GM12878 (cell line): ENCODE measurements at places on chromosomes 1 and 21.

DNA sequence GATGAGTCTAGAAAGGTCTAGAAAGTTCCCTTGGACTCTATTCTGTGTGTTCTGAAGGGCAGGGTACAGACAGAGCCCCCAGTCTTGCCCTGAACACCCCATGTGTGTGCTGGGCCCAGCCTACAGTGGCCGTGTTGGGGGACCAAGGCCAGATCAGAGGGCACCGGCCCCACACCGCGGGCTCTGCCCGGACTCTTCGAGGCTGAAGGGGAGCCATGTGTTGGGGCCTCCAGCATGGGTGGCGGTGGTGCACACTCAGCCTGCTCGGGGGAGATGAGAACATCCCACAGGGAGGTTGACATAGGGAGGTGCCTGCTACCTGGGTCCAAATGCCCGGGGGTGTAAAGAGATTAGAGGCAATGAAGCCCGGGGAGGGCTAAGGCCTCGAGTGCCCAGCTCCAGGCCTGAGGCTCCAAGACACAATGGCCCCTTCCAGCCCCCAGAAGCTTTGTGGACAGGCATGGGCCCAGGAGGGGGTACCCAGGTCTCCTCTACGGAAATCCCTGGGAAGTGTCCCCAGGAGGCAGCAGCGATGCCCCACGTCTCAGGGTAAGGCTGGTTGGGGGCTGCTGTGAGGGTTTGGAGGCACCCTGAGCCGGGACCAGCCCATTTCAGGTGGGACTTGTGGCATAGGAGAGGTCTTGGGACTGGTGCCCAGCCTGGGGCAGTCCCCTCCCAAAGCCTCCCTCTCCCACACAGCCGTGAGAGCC lies 12.1 kb downstream of the ARHGEF16 start:
- no peak for DNase-seq

DNA sequence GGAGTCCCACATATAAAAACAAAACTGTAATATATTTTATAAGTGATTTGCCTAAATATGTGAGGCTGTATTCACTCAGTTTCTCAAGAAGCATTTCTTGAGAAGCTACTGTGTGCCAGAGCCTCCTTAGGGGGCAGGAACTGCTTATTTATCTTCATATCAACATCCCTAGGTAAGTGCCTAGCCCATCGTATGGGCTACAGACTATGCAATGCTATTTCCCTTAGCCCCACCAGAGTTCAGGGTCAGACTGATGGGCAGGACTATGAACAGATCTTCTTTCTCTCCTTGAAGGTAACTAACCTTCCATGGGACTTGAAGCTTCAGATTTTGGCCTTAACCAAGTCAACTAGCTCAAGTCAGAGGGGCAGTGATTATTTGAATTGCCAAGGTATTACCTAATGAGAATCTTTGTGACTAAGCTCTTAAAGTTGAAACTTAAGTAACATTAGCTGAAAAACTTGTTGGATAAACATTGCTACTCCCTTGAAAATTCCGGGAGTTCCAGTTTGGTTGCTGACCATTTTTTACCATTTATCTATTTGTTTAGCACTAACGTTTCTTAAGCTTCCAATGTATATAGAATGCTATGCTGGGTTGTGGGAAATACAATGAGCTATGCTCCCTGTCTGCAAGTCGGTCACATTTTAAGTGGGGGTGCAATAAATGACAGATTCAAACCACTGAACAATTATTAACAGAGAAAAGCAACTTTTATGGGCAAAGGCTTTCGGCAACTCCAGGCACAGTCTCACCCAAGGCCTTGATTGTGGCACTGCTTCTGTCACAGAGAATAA lies 85.2 kb downstream of the GPR88 start:
- no peak for DNase-seq

- DNase-seq: no peak
Observed at GRCh38 chr1:24599265-24599664, 43.4 kb downstream of the NCMAP start.

GRCh38 chr1:110339407-110340206 lies 430 bp downstream of the RBM15 start:
- DNase-seq: no peak

DNA sequence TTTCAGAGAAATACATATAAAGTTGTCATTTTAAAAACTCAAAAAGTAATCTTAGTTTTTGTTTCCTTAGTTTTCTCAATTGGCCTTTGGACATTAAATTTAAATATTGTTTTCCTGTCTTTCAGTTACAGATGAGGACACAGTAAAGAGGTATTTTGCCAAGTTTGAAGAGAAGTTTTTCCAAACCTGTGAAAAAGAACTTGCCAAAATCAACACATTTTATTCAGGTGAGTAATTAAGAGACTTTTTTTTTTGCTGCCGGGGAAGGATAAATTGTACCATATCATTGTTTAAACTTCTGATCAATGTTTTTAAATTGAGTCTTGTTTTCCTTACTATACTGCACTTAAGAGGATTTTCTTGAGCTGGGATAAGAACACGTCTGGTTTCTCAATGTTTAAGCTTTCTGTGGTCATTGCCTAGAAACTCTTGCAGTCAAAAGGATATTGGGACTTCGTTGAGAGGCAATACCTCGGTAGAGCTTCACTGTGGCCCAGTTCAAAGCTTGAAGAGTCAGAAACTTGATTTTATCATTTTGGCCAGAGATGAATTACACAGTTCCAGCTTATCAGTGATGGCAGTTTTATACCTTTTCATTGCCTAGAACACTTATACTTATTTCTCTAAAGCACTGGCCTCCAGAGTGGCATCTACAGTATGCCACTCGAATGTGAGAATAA lies 124.9 kb upstream of the KIAA1614 start:
- no peak for DNase-seq

GRCh38 chr1:167728818-167729410 lies 7.1 kb downstream of the MPZL1 start:
- no peak for DNase-seq

DNA sequence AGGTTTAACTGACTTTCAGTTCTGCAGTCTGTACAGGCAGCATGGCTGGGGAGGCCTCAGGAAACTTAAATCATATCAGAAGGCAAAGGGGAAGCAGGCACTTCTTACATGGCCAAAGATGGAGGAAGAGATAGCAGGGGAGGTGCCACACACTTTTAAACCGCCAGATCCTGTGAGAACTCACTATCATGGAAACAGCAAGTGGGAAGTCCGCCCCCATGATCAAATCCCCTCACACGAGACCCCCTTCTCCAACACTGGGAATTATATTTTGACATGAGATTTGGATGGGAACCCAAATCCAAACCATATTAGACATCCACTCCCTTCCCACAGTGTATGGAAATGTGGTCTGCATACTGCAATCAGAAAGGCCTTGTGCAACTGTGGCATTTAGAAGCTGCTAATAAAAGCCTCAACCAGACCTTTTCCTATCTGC lies 148.2 kb downstream of the FCRL5 start:
- no peak for DNase-seq

DNA sequence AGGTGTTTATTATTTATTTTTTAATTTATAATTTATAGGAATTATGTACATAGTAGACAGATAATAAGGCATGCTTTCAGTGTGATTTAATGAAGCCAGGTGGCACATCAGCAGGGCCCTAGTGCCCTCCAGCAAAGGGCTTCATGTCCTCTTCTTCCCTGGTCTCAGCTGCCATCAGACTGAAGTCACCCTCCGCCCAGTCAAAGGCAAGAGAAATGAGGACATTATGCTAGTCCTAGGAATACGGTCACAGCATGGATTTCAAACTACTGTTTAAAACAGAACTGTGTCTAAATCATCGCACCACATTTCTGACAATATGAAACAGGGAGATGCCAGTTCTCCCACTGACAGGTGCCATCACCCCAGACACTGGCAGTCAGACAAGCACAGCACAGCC lies 168.1 kb downstream of the SEC16B start:
- DNase-seq: no peak

DNA sequence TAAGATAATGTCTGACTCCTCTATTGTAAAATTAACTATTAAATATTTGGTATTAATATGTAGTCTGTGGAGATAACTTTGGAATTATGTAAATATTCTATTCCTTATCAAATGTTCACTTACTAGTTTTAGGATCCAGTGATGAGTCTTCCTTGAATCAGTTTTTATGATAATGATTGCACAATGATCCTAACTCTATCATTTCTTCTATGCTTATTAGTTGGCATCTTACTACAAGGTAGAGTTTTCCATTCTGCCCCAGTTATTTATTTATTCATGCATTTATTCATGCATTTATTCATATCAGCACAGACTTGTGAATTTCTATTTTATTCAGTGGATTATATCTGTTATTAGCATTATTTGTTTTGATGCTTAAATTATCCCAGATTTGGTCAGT lies 7.4 kb upstream of the MGST3 start:
- no peak for DNase-seq

- no peak for DNase-seq
Observed at GRCh38 chr1:5067246-5067645, 412.8 kb downstream of the AJAP1 start.

- DNase-seq: no peak
Observed at GRCh38 chr1:156401681-156402081, 32.7 kb downstream of the RHBG start.

GRCh38 chr21:37058261-37058660 lies 14.6 kb downstream of the PIGP start:
- DNase-seq: no peak

DNA sequence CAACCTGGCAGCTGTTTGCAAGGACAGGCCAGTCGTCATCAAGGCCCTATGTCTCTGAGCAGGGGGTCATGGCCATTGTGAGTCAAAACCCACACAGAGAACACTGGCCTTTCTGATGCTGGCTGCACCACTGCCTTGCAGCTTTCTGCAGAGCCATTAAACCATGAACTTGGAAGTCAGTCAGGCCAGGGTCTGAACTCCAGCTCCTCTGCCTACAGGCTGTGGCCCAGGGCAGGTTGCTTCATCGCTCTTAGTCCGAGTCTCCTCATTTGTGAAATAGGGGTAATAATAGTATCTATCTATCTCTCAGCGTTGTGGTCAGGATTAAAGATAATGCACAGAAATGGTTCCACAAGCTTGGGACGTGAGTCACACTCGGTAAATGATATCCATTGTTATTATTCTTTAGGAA lies 35.8 kb upstream of the HIVEP3 start:
- DNase-seq: no peak
